ENCODE measurements at places on chromosomes 4 and X.

GRCh38 chr4:3531318-3531878 lies 824 bp downstream of the LRPAP1 start:
- no peak for DNase-seq

GRCh38 chr4:115113506-115114106 lies at the start of gene NDST4:
NDST4 (minus strand) TSS chr4:115113620; CDS start chr4:115077036, 36,584 bp downstream.
- no peak for DNase-seq

GRCh38 chrX:105299286-105299685 lies 78.8 kb upstream of the TEX13A start:
- no peak for DNase-seq

DNA sequence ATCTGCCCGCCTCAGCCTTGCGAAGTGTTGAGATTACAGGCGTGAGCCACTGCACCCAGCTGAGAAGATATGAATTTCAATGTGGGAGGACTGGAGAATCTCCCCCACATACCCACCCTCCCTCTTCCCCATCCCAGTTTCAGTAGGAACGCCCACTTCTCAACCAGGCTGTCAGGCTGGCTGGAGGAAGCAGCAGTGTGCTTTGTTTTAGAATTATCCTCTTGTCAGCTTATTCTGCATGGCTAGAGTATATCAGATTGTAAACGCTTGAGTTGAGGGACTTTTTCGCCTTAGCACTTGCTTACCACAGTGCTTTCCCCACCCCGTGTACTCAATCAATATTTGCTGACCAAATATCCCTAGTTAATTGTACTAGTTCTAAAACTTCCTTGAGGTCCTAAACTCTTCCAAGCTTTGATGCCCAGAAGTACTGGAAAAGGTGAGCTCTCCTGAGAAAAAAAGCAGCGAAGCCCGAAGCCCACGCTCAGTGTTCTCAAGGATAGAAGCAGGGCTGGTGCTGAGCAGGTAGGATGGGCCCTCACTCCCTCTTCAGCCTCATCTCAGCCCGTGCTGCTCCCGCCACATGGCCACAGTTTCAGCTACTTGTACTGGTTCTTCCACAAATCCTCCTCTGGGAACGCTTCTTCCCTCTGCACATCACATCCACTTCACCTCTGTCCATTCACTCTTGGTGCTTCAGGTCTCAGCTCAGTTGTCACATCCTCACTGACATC lies 7.3 kb upstream of the ARHGAP10 start:
- no peak for DNase-seq

GRCh38 chr4:124943938-124944337 lies 231.4 kb upstream of the ANKRD50 start:
- DNase-seq: no peak

All from activated CD4-positive, alpha-beta T cell treated with anti-CD3 and anti-CD28 coated beads for 24 hours (primary cell).